ENCODE measurements at places on chromosomes 16 and 17.

DNA sequence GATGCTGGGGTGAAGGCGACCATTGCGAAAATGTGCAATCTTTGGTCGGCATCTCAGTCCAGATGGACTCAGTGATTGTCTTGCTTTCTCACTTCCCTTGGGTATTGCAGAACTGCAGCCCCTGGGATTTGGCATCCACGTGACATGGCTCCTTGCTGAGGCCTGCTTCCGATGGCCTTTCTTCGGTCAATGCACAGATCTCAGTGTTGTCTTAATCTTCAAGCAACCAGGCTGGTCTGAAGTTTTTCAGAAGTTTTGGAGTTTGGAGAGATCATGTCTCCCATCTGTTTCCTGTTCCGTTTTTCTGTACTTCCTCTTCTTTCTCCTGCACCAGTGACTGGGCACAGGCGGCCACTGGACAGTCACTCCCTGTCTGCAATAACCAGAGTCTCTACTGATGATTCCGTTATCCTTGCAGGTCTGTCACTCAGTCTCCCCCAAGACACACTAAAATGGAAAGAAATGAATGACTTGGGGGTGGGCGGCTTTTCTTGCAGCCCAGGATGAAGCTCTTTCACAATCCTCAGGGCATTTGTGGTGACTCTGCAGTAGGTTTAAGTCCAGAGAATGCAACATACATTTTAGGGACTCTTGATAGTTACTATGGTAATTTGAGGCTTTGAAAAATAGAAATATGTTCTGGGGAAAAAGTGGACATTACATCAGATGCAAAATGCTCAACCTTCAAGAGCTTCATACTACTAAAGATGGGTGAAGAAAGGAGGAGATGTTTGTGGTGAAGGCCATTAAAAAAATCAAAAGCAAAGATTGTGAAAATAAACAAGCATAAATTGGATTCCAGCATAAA is 106.3 kb upstream of the ZFHX3 start:
- DNase-seq, result no peak

GRCh38 chr16:12377497-12377896 is 401.0 kb downstream of the SNX29 start:
- DNase-seq, result no peak

DNA sequence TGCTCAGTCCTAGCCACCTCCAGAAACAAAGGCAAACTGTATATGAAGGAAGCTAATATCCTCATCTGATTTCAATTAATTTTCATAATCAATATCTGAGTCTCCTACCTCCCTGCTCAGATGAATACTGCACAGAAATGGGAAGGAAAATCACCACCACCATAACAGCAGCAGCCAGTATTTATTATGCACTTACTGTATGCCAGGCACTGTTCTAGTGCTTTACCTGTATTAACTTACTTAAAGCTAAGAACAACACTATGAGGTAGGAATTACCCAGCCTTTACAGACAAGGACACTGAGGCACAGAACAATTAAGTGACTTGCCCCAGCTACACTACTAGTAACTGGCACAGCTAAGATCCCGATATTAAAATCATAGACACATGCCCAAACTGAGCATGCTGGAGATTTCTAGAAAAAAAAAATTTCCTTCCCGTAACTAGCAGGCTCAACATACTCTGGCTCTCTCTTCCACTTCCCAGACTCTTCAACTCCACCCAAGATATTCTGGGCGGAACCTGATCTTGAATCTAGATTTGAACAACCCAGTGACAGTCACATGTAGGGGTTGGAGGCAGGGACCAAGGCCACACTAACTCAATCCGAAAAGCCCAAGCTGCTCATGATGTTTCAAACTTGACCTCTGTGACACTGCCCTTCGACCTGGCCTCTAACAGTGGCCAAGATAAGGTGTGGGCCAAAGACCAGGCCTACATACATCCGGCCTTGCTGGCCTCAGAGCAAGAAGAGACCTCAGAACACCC is 3.9 kb downstream of the TRIM25 start:
- DNase-seq, result no peak

DNA sequence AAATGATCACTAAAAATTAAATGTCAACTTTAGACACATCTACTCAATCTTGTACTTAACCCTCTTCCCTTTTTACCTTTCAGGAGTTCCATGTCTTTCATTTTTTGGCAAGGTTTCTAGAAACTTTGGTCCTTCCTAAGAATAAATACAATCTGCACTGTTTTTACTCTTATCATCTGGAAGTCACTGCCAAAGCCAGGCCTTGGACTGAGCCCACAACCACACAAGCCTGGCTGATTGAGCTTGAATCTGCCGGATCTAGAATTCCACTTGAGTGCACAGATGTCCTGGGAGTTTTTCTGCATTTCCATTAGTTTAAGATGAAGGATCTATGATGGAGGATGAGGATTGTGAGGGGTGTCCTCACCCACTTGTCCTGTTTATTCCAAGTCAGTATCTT is 126.1 kb downstream of the VPS53 start:
- no peak for DNase-seq

DNA sequence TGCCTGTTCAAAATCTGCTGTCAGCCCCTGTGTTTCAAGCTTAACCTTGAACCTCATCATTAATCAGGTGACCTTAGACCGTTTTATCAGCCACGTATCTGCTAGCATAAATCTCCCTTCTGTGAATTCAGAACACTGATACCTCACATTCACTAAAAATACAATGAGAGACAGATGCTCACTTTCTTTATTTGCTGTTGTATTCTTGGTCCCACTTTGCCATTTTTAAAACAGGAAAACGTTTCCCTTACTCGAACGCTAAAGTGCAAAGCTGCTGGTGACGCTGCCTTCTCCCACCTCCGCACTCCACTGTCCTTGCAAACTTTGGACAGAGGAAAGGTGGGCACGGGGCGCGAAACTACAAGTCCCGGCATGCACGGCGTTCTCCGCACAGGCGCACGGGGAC is 220 bp upstream of the ARHGAP44 start:
- no peak for DNase-seq

DNA sequence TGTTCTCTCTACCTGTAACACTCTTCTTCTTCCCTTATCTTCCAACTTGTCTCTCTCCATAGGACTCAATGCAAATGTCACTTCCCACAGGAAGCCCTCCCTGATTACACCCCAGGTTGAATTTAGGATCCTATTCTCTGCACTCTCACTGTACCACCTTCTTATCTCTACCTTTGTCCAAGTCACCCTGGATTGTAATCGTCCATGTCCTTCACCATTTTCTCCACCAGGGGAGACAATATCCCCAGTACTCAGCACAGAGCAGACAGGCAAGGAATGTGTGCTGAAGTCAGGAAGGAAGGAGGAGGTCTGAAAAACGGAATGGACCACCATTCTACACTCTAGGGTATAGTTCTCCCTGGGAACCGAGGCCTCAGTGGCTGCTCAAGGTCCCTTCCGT is 14.2 kb downstream of the C16orf82 start:
- no peak for DNase-seq

DNA sequence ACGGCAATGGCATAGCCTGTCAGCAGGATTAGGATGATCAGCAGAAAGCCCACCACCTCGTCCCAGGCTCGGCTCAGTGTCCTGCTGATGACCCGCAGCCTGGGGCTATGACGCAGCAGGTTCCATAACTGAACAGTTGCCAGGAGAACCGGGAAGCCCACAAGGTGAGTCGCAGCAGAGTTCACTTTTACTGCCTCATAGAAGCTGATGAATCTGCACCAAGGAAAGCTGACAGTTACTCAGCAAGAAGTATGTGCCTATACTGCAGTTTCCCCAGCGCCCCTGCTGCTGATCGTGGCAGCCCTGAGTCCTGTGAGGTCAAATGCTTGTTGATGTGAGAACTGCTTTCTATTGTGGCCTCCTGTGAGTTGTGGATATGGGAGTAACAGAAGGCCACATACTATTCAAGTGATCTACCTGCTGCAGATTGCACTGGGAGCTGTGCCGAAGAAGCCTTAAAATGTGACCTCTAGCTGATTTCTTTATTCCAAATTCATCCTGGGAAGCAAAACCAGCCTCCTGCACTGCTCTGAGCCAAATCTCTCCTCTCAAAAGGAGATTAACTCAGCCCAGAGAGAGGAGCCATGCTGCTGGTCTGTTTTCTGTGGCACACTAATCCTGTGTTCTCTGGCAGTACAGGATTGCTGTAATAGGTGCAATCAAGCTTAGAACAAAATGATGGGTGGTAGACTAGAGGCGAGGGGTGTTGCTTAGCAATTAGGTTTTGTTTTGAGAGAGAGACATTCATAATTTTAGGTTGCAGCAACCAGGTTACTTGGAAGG is 38.8 kb downstream of the IST1 start:
- no peak for DNase-seq
